Stimulated activated CD8-positive, alpha-beta memory T cell treated with anti-CD3 and anti-CD28 coated beads, Interleukin-7, amount 100 ng/mL, for 1 hour (primary cell): ENCODE measurements at places on chromosomes 12 and 14.

GRCh38 chr12:99649551-99649950, 2.0 kb downstream of the GARIN6 start:
- DNase-seq, result no peak

- DNase-seq, result peak; percentile 82
Observed at GRCh38 chr14:94136575-94137331, 7.3 kb upstream of the IFI27L2 start.

GRCh38 chr12:96988919-96989318, 81.9 kb downstream of the NEDD1 start:
- DNase-seq, result no peak

DNA sequence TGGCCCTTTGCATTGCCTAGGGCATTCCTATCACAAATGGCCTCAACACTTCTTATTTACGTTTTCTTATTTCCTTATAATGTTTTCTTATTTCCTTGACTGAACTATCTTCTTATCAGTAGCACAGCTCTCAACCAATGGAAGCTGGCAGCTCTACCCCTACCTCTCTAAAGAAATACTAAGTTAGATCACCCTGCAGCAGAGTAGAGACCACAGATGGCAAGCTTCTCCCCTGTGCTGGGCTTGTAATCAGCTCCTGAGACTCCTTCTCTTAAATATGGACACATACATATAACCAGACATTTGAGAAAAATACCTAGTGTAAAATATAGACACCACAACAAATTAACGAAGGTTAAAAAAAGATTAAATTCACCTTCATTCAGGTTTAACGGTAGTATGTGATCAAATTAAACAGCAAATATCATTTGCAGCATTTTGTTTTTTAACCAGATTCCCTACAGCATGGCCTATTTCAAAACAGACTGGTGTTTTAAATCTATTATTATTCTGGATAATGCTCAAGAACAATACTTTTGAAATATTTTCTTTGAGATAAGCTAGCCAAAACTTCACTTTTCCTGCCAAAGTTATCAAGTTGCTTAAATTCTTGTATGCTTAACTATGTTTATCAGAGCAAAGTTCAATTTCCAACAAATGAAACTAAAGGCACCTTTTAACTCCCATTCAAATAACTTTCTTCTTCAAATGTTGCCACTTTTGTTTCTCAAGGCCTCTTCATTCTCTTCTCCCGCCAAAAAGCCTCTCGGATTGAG, 54.3 kb downstream of the SLC41A2 start:
- no peak for DNase-seq

- DNase-seq, result no peak
Observed at GRCh38 chr12:8911606-8912268, 2.6 kb upstream of the PHC1 start.

DNA sequence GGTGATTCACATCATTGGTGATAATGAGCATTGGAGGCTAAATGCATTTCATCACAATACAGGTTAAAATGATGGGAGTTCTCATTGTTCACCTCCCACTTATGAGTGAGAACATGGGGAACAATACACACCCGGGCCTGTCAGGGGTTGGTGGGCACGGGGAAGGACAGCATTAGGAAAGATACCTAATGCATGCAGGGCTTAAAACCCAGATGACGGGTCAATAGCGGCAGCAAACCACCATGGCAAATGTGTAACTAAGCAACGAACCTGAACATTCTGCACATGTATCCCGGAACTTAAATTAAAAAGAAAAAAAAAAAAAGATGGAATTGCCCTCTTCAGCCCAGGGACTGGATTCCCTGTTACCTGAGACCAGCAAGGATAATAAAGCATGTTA, 2.3 kb upstream of the LUM start:
- no peak for DNase-seq

GRCh38 chr14:74981462-74981782, 21.3 kb upstream of the EIF2B2 start:
- no peak for DNase-seq

DNA sequence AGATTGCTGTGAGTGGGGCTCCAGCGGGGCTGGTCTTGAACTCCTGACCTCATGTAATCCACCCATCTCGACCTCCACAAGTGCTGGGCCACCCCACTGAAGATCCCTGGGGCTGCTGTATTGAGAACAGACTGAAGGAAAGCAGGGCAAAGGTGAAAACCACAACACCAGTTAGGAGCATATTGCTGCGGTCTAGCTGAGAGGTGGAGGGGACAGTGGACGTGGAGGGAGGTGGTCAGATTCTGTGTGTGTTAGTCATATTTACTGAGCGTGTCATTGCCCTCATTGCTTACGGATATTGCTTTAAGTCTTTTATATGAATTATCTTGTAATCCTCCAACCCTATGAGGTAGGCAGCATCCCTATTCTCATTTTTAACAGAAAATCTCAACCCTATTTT, 69.0 kb upstream of the OVCH1 start:
- no peak for DNase-seq

DNA sequence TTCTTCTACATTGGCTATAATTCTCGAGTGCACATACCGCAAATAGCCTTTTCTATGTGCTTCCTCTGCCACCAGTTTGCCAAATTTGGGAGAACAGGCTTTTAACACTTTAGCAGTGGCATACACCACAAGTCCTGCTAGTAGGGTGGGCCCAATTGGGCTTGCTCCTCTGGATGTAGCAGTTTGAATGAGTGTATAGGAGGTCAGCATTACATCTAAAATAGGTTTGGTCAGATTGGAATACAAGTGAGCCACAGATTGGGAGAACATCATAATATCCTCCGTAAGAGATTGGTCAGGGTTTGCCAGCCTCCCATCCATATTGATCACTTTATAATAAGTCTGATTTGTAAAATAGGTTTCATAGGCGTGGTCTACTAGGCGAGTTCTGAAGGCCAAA, 902 bp downstream of the ABCD2 start:
- no peak for DNase-seq

DNA sequence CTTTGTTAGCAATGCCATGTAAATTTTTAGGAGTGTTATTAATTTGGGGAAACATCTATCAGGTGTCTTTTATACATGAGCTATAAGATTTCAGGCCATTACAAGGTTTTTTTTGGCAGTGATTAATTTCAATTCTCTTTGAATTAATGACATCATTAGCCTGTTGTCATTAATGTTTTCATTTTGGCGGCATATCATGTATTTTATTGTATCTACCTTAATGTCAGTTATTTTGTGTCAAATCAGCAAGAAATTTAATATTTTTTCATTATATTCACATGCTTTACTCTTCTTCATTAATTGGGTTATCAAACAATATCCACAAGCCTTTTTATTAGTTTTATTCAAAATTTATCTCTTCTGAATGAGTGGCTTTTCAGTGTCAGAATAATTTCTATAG, 153.0 kb upstream of the CAND1 start:
- DNase-seq, result no peak

DNA sequence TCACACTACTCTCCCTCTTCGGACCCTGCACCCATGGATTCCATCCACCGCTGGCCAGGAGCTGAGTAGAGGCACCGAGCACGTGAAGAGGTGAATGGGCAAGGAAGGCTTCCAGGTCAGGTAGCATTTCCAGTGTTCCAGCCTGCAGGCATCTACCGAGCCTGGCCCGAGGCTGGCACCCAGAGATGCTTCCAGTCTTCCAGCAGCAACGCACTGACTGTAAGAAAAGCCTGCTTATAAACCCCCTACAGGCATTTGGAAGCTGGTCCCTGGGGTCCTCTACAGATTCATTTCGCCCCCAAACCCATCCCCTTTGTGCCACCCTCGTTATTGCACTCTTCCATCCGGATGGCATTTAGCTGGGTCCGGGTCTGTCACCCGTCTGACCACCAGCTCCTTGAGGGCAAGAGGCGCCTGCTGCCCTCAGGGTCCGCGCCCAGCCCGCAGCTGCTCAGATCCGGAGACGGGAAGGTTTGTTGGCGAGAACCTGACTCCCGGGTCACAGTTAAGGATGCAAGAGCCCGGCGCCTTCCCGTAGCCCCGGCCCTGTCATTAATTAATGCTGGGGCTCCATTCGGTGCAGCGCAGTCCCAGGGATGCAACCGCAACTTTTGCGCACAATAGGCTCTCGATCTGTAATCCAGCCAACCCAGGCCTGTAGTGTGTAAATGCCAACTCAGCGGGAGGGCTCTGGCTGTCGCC, 614 bp upstream of the MARK3 start:
- DNase-seq, result no peak

DNA sequence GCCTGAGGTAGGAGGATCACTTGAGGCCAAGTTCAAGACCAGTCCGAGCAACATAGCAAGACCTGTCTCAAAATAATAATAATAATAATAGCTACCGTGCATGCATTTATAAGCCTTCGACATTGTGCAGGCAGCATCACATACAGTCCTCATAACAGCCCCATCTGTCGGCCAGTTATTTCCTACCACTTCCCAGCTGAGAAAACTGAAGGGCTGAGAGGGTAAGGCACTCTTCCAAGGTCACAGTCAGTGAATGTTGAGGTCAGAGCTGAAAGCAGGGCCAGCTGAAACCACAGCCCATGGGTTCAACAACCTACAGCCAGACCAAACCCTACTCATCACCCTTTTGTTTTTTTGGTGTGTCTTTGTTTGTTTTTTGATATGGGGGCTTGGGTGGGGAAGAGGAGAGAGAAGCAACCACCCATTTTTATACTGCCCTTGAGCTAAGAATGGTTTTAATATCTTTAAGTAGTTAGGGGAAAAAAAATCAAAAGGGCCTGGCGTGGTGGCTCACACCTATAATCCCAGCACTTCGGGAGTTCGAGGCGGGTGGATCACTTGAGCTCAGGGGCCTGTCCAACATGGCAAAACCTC, 16.8 kb upstream of the ITPK1 start:
- DNase-seq, result no peak

DNA sequence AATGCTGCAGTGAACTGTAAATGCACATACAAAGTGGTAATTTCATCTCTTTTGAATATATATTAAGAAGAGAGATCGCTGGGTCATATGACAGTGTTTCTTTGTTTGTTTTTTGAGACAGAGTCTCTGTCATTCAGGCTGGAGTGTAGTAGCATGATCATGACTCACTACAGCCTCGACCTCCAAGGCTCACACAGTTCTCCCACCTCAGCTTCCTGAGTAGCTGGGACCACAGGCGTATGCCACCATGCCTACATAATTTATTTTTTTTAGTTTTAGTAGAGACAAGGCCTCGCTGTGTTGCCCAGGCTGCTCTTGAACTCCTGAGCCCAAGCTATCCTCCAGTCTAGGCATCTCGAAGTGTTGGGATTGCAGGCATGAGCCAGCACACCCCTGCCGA, 62.4 kb upstream of the ACSS3 start:
- no peak for DNase-seq

DNA sequence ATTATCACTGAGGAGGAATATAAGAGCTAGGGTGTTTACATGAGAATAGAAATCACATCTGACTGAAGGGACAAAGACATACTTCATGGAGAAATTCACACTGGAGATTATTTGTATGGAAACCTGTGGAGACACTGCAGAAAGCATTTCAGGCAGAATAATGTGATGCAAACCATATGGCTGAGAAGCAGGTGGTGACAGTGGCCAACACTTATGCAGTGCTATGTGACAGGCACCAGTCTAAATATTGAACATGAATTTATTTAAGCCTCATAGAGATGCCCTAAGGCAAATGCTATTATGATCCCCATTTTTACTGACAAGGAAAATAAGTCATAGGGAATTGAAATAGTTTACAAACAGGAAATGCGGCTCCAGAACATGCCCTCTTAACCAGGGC, 16.2 kb downstream of the ALG10B start:
- DNase-seq, result no peak

GRCh38 chr12:89349814-89350213, 2.5 kb downstream of the DUSP6 start:
- no peak for DNase-seq

DNA sequence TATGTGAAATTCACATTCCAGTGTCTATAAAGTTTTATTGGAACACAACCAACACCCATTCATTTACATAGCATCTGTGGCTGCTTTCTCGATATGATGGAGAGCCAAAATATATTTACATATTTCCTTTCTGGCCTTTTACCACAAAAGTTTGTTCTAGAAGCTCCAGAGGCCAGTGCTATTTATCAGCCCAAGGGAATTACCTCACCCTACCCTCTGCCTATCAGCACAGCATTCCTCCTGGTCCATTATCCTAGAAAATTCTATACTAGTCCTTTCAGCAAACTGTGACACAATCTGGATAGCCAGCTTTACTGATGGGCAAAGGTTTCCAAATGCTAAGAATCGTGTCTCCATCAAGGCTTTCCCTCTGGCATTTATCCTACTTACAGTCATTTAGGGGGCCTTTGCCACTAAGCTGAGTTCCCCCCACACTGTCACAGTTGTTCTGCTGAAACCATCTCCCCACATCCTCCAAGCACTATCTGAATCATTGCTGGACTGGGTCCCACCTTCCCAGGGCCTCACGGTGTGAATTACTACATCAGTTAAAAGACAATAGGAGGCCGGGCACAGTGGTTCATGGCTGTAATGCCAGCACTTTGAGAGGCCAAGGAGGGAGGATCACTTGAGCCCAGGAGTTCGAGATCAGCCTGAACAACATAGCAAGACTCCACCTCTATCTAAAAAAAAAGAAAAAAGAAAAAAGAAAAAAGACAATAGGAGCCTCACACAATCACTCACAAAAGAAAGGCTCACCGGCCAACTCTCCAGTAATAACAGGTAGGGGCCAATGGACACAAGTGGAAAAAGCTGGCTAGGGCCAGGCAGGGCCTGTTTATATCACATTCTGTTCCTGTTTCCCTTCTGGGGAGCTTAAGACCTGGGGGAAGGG, 12.1 kb downstream of the SYNE3 start:
- no peak for DNase-seq

DNA sequence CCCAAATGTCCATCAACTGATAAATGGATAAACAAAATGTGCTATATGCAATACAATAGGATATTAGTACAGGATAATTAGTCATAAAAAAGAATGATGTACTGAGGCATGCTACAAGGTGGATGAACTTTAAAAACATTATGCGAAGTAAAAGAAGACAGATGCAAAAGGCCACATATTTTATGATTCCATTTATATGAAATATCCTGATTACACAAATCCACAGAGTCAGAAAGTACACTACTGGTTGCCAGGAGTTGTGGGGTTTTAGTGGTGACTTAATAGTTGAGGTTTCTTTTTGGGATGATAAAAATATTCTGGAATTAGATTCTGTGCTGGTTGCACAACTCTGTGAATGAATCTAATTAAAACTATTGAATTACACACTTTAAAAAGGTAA, 12.6 kb downstream of the TRIM9 start:
- DNase-seq, result no peak

GRCh38 chr14:77154421-77154820, 12.8 kb upstream of the ZDHHC22 start:
- DNase-seq, result no peak

GRCh38 chr14:75335571-75335970, 56.9 kb downstream of the FOS start:
- DNase-seq, result no peak

GRCh38 chr14:99880651-99881420, 87.6 kb downstream of the EML1 start:
- DNase-seq, result no peak

- DNase-seq, result no peak
Observed at GRCh38 chr12:131948166-131948712, 1.5 kb upstream of the EP400 start.

GRCh38 chr12:31019561-31019960, 54.1 kb upstream of the DDX11 start:
- DNase-seq, result no peak

- DNase-seq, result no peak
Observed at GRCh38 chr12:857611-858010, 91.9 kb downstream of the RAD52 start.

- DNase-seq, result no peak
Observed at GRCh38 chr12:4960030-4960429, 50.3 kb downstream of the KCNA1 start.
